ENCODE measurements at places on chromosomes 1 and 21. TPM values are rescaled to one million over a fixed set of nuclear protein-coding genes. Genes with fewer than 3 reads are reported as not detected.

Gene KLHDC9
- total RNA-seq: not detected

Gene CYP4Z1
- total RNA-seq: not detected

Gene C1orf210
- total RNA-seq: not detected

Gene SYT6
- 0.04 TPM for total RNA-seq

Gene RIMKLA
- 0.02 TPM for total RNA-seq

Gene WNT3A
- total RNA-seq: not detected

Gene SLAMF1
- not detected for total RNA-seq

Gene FAM76A
- total RNA-seq: 8.4 TPM

Gene AKNAD1
- total RNA-seq: 0.87 TPM

- H3K4me1 ChIP-seq: no peaks in the 10 kb centered on the region
Observed at GRCh38 chr1:231027136-231027925, 12.7 kb downstream of the FAM89A start.

- no peak for DNase-seq
- H3K4me1 ChIP-seq: peaks cover 21% of the 10 kb centered on the region
- H3K4me3 ChIP-seq: no peak overlapping the region
Observed at GRCh38 chr1:5886140-5886483, 106.1 kb downstream of the NPHP4 start.

- no peak within 1 kb of the TSS for H3K27ac ChIP-seq
- DNase-seq: peak; percentile 60
- H3K27me3 ChIP-seq: no peaks in the 10 kb centered on the region
Observed at GRCh38 chr1:163069142-163069541, at the start of gene RGS4. Gene RGS4, plus strand, starts transcription at chr1:163069361. Its CDS starts 124 bp downstream, at chr1:163069485.

DNA sequence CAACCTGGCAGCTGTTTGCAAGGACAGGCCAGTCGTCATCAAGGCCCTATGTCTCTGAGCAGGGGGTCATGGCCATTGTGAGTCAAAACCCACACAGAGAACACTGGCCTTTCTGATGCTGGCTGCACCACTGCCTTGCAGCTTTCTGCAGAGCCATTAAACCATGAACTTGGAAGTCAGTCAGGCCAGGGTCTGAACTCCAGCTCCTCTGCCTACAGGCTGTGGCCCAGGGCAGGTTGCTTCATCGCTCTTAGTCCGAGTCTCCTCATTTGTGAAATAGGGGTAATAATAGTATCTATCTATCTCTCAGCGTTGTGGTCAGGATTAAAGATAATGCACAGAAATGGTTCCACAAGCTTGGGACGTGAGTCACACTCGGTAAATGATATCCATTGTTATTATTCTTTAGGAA is 35.8 kb upstream of the HIVEP3 start:
- peak overlapping the region; percentile 91 for H3K27ac ChIP-seq
- no peak overlapping the region for H3K4me3 ChIP-seq
- DNase-seq: peak; percentile 65
- H3K36me3 ChIP-seq: no peaks in the 10 kb centered on the region
- H3K4me1 ChIP-seq: peaks cover 29% of the 10 kb centered on the region

DNA sequence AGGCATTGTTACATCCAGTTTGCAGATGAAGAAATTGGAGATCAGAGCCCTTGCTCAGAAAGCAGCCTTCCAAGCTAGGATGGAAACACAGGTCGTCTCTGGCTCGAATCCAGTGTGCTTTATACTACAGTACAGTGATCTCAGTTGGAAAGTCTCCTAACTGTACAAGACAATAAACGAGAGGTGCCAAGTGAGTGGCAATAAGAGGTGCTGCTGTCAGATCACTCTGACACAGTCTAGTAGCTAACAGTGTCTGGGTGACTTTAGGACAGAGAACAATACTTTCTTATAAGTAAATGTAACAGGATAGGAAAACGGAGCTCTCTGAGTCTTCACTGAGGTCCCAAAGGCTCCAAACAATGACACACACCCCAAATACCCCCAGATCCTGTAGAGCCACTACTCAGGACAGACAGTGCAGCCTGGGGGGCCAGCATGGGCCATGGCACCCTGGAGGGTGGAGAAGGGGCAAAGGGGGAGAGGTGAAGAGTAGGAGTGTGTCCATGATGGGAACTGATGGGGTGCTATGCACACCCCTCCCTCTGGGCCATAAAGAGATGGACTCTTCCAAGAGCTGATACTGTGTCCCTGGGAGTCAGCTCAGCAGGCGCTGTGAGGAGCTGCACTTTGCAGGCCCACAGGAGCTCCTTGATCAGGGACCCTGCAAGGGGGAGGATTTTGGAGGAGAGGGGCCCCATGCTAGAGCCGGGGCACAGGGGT is 3.3 kb downstream of the SH3BGR start:
- peaks cover 9% of the 10 kb centered on the region for H3K4me1 ChIP-seq
- no peaks in the 10 kb centered on the region for H3K27me3 ChIP-seq
- no peak overlapping the region for H3K4me3 ChIP-seq
- no peak for DNase-seq

DNA sequence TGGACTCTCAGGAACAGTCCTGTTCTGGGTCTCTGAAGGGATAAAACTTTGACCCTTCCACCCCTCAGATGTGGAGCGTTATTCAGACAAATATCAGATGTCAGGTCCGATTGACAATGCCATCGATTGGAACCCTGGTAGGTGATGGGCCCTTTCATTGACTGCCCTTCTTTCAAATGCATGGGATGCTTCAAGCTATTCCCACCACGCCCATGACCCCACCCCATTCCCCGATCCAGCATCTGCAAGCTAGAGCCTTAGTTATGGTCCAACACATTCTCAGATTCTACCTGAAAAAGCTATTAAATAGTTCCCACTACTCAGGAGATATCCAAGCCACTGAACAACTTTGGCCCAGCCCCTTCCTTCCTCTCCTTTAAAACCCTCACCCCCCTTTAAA is 12.5 kb downstream of the POLR3GL start:
- no peak for DNase-seq
- no peaks in the 10 kb centered on the region for H3K36me3 ChIP-seq
- H3K27ac ChIP-seq: no peak overlapping the region
- no peaks in the 10 kb centered on the region for H3K27me3 ChIP-seq
- H3K4me3 ChIP-seq: no peak overlapping the region
- H3K4me1 ChIP-seq: peaks cover 46% of the 10 kb centered on the region

DNA sequence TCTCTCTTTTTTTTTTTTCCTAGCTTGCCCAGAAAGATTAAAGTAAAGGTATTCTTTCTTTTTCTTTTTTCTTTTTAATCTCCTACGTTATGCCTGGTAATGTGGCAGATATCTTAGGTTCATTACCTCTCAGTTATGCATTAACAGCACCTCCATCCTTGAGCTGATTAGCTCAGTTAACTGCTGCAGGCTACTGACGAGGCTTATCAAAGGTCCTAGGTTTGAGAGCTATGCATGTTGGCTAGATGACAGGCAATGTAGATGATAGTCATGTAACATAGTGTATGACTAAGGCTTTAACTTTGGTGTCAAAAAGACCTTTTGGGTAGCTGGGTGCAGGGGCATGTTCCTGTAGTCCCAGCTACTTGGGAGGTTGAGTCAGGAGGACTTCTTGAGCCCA is 53.7 kb upstream of the CACYBP start:
- H3K4me3 ChIP-seq: no peak overlapping the region
- no peaks in the 10 kb centered on the region for H3K27me3 ChIP-seq
- H3K36me3 ChIP-seq: no peaks in the 10 kb centered on the region
- DNase-seq: no peak

- no peak for DNase-seq
- no peaks in the 10 kb centered on the region for H3K27me3 ChIP-seq
- H3K27ac ChIP-seq: no peak overlapping the region
- H3K4me1 ChIP-seq: no peaks in the 10 kb centered on the region
Observed at GRCh38 chr1:182890927-182891610, 51.9 kb downstream of the DHX9 start.

DNA sequence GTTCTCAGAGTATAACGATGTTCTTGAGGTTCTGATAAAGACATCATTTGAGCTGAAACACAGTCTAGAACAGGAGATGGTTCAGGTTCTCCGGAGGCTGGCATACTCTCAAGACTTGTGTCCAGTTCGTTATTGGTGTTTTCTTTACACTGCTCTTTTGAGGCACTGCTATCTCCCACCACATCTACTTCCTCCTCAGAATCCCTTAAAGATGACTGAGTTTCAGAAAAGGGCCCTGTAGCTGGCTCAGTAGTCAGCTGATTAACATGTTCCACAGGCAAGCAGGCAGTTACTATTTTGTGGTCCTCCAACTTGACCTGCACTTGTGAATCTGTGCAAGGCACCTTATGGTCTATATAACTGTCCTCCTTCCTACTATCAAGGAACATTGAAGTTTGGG is 50.2 kb downstream of the ZZZ3 start:
- peaks cover 6% of the 10 kb centered on the region for H3K4me1 ChIP-seq
- H3K4me3 ChIP-seq: no peak overlapping the region
- no peak overlapping the region for H3K27ac ChIP-seq
- H3K27me3 ChIP-seq: no peaks in the 10 kb centered on the region
- DNase-seq: no peak

DNA sequence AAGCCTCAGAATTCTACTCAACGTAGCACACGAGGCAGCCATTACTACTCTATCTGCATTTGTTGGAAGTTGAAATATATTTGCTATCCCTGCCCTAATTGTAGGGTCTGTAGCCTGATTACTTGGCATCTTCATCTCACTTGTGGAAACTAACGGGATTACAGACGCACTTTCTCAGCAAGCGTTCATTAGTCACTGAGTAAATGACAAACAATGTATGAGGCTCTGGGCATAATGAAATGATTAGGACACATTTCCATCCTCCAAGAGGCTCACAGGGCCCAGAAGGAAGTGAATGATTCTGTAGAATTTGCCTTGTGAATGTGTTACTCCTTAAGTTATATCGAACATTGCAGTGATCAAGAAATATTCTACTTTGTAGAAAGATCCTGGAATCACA is 78.1 kb downstream of the KIF26B start:
- no peak overlapping the region for H3K27ac ChIP-seq
- H3K27me3 ChIP-seq: no peaks in the 10 kb centered on the region
- H3K4me1 ChIP-seq: no peaks in the 10 kb centered on the region
- 0 out of 2 replicates have a peak, but pooled peaks cover 2% of the 10 kb centered on the region for H3K36me3 ChIP-seq
- H3K4me3 ChIP-seq: no peak overlapping the region
- no peak for DNase-seq

- no peak overlapping the region for H3K27ac ChIP-seq
- 0 out of 2 replicates have a peak, but pooled peaks cover 9% of the 10 kb centered on the region for H3K4me1 ChIP-seq
- H3K36me3 ChIP-seq: no peaks in the 10 kb centered on the region
- no peak overlapping the region for H3K4me3 ChIP-seq
Observed at GRCh38 chr1:198123133-198123532, 33.7 kb upstream of the NEK7 start.

- H3K4me3 ChIP-seq: no peak overlapping the region
- peaks cover 8% of the 10 kb centered on the region for H3K4me1 ChIP-seq
- H3K36me3 ChIP-seq: no peaks in the 10 kb centered on the region
- no peaks in the 10 kb centered on the region for H3K27me3 ChIP-seq
Observed at GRCh38 chr1:228830954-228831481, 95.7 kb downstream of the RHOU start.

DNA sequence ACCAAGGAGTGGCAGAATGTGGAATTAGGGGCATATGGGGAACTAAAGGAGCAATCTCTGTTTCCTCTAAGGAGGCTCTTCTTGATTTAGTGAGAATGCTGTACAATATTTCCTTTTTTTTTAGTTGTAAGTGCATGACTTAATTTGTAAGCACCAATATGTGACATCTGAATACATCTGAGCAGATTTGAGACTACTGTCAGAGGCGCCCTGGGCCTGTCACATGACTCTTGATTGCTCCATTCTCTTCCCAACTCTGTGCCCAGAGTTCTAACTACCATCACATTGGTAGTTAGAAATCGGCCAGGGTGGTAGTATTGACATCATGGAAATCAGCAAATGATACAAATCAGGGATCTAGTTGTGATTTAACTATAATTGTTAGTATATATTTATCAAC is 110.1 kb upstream of the LMO4 start:
- no peak for DNase-seq
- no peak overlapping the region for H3K27ac ChIP-seq
- no peaks in the 10 kb centered on the region for H3K4me1 ChIP-seq
- H3K4me3 ChIP-seq: no peak overlapping the region
- no peaks in the 10 kb centered on the region for H3K36me3 ChIP-seq
- H3K27me3 ChIP-seq: no peaks in the 10 kb centered on the region

DNA sequence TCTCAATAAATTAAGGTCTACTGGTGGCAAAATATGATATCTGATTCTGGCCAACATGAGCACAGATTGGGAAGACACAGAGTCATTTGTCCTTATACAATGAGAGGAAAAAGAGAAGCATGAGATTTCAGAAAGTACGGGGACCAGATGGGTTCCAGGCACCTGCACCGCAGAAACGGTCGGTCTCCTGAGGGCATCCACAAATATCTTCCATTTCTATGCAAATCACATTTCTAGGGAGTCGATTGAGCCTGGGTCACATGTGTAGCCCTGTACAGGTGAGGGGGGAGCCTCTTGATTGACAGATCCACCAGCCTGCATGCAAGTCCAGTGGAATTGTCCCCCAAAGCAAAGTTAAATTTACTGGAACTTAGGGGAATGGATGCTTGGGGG is 415.6 kb downstream of the NPHP4 start:
- H3K4me1 ChIP-seq: no peaks in the 10 kb centered on the region
- H3K27ac ChIP-seq: no peak overlapping the region
- H3K4me3 ChIP-seq: no peak overlapping the region
- H3K36me3 ChIP-seq: no peaks in the 10 kb centered on the region
- H3K27me3 ChIP-seq: peaks cover 25% of the 10 kb centered on the region

DNA sequence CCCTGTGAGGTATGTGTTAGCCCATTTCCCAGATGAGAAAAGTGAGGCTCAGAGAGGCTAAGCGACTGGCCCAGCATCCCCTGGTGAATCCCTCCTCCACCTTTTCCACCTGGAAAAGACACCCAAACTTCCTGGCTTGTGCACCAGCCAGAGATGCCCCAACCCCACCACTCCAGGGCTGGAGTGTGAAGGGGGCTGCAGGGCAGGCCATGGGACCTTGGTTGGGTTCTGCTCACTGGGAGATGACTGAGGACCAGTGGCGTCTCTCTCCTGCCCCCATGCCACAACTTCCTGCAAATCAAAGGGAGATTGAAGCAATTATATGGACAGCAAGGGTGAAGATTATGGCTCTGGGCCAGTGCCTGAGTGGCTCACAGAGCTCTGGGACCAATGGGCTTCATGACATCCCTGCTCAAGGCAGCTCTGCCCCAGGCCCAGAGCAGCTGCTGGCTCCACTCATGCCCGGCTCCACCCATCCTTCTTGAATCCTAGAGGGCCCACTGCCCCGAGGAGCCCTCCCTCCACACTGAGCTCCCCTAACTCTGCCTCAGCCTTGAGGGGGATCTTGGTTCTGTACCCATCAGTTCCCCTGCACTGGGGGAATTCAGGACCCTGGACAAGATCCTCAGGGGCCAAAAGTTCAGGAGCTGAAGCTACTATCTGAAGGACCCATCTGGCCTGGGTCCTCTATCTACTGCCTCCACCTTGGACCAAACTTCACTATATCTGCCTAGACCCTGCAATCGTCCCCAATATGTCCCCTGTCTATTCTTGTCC is 416.9 kb downstream of the PTPRU start:
- H3K27me3 ChIP-seq: no peaks in the 10 kb centered on the region
- H3K36me3 ChIP-seq: no peaks in the 10 kb centered on the region
- no peak for DNase-seq
- H3K4me1 ChIP-seq: no peaks in the 10 kb centered on the region
- no peak overlapping the region for H3K27ac ChIP-seq

DNA sequence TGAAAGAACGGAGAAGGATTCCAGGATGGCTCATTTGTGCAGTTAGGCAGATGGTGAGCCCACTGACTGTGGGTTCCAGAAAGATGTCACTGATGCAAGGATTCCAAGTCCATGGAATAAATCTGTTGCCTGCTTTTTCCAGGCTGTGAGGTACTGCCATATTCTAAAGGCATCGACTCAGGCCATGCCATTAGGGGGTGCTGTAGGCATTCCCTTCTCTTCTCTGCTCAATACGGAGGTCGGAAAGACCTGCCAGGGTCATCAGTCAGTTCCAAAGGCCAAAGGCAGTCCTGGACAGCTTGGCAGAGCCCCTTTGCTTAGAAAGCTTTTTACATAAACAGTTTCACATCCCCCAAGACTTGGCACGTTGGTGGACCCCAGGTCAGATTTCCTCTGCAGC is 31.7 kb upstream of the TMEM125 start:
- peak; percentile 67 for DNase-seq
- H3K27me3 ChIP-seq: peaks cover 12% of the 10 kb centered on the region
- H3K4me1 ChIP-seq: no peaks in the 10 kb centered on the region
- no peak overlapping the region for H3K27ac ChIP-seq
